ENCODE measurements at places on chromosomes 12 and 14.

- no peak for DNase-seq
Observed at GRCh38 chr12:118750666-118751065, 230.7 kb upstream of the SRRM4 start.

DNA sequence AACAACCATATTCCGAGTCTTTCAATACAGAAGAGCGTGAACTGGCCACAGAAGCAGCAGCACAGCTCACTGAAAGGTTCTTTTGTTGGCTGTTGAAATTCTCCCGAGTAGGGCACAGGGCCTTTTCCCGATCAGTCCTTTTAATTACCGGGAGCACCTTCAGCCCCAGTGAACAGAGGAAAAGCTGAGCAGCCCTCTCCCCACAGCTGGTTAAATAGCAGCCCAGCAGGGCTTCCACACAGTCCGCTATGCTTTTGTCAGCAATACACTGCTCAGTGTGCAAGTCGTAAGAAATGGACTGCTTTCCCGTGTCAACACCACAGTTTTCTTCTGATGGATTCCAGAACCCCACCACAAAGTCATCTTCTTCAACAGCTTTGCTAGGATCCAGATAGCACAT, 61.3 kb downstream of the DICER1 start:
- no peak for DNase-seq

GRCh38 chr14:52703225-52703624, 3.8 kb upstream of the PSMC6 start:
- no peak for DNase-seq

DNA sequence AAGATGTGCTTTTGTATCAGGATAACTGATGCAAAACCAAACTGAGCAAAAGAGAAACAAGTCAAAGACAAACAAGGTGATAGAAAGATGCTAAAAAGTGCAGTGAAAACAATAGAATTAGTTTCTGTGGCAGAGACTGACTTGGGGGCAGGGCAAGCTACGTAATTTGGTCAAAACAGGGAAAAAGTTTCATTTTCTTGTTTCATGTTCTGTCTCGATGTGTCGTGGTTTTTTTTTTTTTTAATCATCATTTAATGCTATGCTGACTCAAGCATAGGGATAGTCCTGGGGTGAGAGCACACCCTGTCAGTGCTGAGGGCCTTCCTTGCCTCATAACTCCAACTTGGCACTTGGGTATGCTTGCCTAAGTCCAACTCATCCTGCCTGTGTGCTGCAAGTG, 144.1 kb upstream of the PTPRQ start:
- DNase-seq: no peak

GRCh38 chr14:91383439-91383838, 34.2 kb downstream of the CCDC88C start:
- no peak for DNase-seq

GRCh38 chr12:105748806-105749600, 389.8 kb downstream of the NUAK1 start:
- no peak for DNase-seq

Data from GF-D8 (cell line).